Glomerular endothelial cell (primary cell): ENCODE measurements at places on chromosomes 2 and 18. TPM values are rescaled to one million over a fixed set of nuclear protein-coding genes. Genes with fewer than 3 reads are reported as not detected.

Gene ARHGAP28
- total RNA-seq: 6.9 and 16.5 TPM in 2 replicates

Gene C2orf81
- 0.34 and 0.82 TPM in 2 replicates for total RNA-seq

Gene CCDC68
- 0.97 and 3.2 TPM in 2 replicates for total RNA-seq

DNA sequence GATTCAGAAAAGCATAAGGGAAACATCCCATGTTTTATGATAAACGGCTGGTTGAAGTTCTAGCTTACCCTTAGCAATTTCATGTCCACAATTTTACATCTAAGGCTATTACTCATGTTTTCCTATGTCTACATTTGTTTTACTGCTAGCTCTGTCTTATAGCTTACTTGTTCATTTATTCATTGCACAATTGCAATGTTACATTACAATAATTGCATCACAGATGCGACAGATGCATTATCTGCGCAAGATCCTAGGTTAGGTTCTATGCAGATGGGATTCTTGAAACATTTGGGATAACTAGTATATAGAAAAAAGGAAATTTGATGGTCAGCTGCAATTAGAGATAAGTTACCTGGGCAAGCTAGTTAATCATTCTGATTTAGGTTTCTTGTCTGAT, 108.4 kb downstream of the ARHGAP28 start:
- DNase-seq: no peak

GRCh38 chr2:69914950-69915945, at the start of gene MXD1:
Gene MXD1, plus strand, starts transcription at chr2:69915109. Its CDS starts 222 bp downstream, at chr2:69915331.
- DNase-seq: no peak

DNA sequence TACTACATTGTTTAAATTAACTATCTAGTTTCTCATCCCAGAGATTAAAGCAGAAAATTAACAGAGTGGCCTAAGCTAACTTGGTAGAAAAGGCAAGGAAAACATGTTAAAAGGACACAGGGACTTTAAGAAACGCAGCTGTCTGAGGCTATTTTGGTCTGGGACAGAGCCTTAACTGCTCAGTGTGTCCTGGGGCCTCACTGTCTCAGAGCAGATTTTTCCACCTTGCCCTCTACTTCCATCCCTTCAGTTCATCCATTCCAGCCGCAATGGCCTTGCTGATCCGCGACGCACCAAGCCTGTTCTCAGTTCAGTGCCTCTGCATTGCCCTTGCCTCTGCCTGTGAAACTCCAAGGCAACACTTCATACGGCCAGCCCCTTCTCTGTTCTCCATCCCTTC, 114.9 kb upstream of the OSR1 start:
- DNase-seq: no peak

DNA sequence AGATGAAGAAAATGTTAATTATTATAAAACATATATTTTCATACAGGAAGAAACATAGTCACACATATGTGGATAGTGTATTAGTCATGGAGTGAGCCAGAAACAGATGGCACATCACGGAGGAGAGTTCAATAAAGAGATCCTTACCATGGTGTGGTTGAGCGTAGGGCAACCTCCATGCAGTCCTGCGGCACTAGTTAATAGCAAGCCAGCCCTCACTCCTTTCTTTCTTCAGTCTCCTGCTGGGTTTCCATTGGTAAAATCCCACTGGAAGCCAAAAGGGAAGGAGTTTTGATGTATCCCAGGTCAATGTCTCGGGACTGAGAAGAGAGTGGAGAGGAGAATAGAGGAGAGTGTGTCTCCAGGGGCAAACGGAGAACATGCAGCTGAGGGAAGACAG, 328.1 kb downstream of the NR4A2 start:
- DNase-seq: no peak

DNA sequence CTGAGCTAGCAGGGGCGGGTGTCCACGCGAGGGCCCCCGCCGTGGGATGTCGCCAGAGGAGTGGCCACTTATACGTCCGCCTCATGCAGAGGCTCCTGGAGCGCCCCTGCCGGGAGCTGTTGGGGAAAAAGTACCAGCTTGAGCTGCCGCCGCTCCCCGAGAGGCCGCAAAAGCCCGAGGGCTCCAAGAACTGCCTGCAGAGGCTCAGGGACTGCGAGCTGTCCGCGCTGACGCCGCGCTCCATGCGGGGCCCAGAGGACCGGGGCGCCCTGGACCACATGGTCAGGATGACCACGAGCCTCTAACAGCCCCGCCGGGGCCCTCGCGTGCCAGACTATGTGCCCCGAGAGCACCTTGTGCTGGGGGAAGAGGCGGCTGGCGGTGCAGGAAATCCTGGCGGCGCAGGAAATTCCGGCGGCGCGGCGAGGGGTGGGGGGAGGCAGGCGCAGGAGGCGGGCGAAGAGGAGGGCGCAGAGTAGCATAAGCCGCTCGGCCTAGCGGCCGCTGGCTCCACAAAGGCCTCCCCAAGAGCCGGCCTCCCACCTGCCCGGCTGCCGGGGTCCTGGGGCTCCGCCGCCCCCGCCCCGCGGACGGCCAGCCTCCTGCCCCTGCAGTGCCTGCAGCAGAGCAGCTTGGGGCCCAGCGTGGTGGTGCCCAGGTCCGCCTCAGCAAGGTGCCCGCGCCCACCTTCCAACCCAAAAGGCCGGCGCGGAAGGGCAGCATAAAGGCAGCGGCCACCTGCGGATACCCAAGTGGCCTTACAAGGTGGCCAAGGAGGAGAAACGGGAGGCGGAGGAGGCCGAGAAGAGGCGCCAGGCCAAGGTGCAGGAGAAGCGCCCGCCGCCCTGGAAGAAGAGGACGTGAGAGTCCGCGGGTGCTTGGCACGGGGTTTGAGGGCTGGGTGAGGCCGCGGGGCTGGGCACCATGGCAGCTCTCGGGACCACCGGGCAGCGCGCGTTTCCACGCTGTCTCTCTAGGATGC, 42.1 kb upstream of the TRIM43B start:
- no peak for DNase-seq

DNA sequence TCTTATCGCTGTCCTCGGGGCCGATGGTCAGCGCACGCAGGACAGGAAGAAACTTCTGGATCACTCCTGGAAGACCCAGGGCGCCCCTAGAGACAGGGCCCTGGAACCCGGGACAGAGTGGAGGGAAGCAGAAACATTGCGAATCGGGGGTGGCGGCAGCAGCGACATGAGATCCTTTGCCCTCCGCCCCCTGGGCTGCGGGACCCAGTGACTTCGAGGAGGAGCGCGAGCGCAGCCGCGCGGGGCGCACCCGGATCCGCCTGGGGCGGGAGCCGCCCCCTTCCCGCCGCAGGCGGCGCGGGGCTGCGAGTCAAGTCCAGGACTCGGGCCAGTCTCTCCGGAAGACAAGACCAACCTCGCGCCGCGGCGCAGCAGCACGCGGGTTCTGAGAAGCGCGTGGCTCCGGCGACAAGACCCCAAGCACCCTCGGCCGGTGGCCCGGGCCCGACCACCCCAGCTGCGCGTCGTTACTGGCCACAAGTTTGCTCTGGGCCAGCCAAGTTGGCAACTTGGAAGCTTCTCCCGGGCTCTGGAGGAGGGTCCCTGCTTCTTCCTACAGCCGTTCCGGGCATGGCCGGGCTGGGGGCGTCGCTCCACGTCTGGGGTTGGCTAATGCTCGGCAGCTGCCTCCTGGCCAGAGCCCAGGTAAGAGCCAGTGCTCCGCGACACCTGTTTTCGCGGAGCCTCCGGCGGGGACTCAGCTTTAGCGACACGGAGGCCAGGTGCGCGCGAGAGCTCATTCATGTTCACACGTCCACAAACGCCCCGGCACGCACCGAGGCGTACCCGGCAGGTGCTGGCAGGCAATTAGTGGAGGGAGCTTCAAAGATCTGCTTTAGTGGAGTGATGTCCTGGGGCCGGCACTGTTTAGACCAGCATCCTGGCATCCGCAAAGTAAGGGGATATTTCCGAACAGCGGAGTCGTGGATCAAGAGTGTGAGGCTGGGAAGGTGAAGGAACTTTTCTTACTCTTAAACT, at the start of gene PTH2R:
Gene PTH2R (plus strand): TSS at position 319 of the 978 bp plus-strand sequence. CDS start 252 bp downstream, at position 571.
- no peak for DNase-seq

- DNase-seq: no peak
Measured at GRCh38 chr18:76098674-76099411, 396.2 kb downstream of the ZNF516 start.

- DNase-seq: no peak
Measured at GRCh38 chr2:219112651-219113338, 47.8 kb downstream of the NHEJ1 start.

DNA sequence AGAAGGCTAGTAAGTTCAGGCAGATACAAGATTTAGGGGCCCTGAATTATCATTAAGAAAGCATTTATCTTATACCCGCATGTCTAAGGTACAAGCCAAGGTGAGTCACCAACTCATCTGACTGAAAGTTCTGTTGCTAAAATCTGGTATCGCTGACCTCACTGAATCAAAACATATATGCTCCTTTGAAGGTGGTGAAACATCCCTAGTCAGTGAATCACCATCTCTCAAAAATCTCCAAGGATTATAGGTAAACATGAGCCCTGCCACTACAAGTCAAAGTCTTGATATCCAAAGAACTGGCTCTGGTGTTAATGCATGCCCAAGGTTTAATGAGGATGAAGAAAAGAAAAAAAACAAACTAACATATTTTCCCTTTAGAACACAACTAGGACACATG, 43.5 kb downstream of the IRS1 start:
- no peak for DNase-seq

- no peak for DNase-seq
Measured at GRCh38 chr2:9779596-9780264, 63.5 kb upstream of the TAF1B start.

DNA sequence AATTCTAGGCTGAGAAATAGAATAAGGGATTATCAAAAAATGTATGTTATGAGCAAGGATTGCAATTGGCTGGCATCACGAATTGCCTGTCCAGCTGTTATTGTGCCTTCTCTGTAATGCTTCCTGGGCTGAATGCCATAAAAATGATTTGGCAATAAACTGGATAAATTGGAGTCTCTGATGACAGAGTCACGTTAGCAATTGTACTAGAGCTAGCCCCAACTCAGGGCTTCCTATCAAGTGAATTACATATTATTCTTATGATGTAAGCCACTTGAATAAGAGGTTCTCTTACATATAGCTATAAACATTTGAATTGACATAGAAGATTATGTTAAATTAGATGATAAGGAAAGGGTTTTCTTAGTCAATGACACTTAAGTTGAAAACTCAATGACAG, 607.5 kb upstream of the REG3G start:
- DNase-seq: no peak

DNA sequence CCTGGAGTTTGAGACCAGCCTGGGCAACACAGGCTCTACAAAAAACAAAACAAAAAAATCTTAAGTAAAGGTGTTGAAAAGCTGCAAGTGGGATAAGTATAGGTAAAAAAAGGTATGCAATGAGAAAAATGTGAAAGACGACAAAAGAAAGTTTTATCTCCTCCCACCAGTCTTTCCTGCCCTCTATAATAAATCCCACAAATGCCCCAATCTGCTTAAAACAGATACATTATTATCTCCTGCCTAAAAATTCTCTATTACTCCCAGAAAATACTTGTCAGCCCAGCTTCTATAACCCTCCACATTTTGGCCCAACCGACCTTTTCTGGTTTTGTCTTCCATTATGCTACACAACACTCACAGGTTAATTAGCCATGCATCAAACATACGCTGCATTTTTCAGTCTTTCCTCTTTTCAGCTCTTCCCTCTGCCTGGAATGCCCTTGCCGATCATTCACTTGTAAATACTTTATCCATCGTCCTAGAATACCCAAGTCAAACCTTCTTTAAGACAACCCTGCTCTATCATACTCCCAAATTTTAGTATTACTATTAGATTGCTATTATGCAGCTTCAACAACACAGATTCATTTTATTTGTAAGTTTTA, 10.8 kb downstream of the ASXL2 start:
- DNase-seq: no peak

- no peak for DNase-seq
Measured at GRCh38 chr2:166163775-166164174, 36.0 kb upstream of the SCN1A start.
